ENCODE measurements at places on chromosomes 16 and 17. TPM values are rescaled to one million over a fixed set of nuclear protein-coding genes. Genes with fewer than 3 reads are reported as not detected.
A peak's percentile ranks its signal among the peaks of the same experiment; 100 is the strongest.

IRX3 gene
- total RNA-seq = not detected

GPRC5C gene
- not detected for total RNA-seq

NOL11 gene
- 67.8 TPM for total RNA-seq

KRTAP9-4 gene
- total RNA-seq = not detected

- peak overlapping the region; percentile 7 for H3K4me3 ChIP-seq
- DNase-seq = peak; percentile 72
- H3K27me3 ChIP-seq = no peaks in the 10 kb centered on the region
Observed at GRCh38 chr16:31105677-31106213, 2.4 kb upstream of the BCKDK start.

GRCh38 chr16:79191933-79192332 lies 408.6 kb downstream of the MAF start:
- peaks cover 5% of the 10 kb centered on the region for H3K27me3 ChIP-seq
- no peaks in the 10 kb centered on the region for H3K4me1 ChIP-seq
- DNase-seq = no peak
- no peak overlapping the region for H3K4me3 ChIP-seq

GRCh38 chr16:17470908-17471718 lies at the start of gene XYLT1:
XYLT1 (minus strand) TSS chr16:17470960; CDS start chr16:17470796, 164 bp downstream.
- H3K4me3 ChIP-seq = peak within 1 kb of the TSS; percentile 99
- no peaks in the 10 kb centered on the region for H3K27me3 ChIP-seq
- H3K27ac ChIP-seq = peak within 1 kb of the TSS; percentile 98

GRCh38 chr16:4660454-4661007 lies 32.8 kb upstream of the NUDT16L1 start:
- H3K36me3 ChIP-seq = no peaks in the 10 kb centered on the region
- no peaks in the 10 kb centered on the region for H3K27me3 ChIP-seq
- H3K4me1 ChIP-seq = peaks cover 36% of the 10 kb centered on the region

DNA sequence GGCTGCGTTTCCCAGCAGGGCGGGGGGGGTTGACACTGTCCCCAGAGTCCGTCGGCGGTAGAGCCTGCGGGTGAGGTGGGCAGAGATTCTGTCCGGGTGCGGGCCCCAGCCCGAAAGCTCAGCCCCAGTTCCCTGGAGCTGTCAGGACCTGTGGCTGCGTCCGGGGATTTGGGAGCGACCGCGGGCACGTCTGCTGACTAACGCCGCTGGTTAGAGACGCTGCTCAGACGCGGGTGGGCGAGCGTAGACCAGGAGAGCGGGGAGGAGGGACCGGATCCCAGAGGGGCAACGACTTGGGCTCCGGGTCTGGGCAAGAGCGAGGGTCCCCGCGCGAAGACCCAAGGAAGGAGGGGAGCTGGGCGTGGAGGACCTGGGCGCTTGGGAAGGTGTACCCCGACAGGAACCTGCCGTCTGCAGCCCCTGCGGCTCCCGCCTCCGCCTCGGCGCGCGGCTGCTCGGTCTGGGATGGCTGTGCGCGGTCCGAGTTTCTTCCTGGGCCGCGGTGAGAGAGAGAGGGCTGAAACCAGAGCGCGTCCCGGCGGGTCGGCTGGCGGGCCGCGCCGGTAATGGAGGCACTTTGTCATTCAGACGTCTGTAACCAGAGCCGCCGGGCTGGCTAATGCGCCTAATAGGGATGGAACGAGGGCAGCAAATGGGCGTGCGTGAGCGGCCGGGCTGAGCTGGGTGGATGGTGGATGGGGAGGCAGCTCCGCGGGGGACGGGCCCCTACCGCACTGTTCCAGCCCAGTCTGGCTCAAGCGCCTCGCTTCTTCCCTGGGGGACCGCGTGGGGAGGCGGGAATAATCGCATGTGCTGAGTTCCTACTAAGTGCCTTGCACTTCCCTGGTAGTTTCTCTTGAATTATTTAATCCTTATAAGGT lies 2.3 kb downstream of the NGFR start:
- no peak overlapping the region for H3K27ac ChIP-seq
- peaks cover 29% of the 10 kb centered on the region for H3K4me1 ChIP-seq
- H3K27me3 ChIP-seq = peaks cover 53% of the 10 kb centered on the region

GRCh38 chr16:53693320-53693719 lies 10.3 kb downstream of the RPGRIP1L start:
- no peak overlapping the region for H3K4me3 ChIP-seq
- no peak overlapping the region for H3K27ac ChIP-seq
- H3K4me1 ChIP-seq = no peaks in the 10 kb centered on the region

DNA sequence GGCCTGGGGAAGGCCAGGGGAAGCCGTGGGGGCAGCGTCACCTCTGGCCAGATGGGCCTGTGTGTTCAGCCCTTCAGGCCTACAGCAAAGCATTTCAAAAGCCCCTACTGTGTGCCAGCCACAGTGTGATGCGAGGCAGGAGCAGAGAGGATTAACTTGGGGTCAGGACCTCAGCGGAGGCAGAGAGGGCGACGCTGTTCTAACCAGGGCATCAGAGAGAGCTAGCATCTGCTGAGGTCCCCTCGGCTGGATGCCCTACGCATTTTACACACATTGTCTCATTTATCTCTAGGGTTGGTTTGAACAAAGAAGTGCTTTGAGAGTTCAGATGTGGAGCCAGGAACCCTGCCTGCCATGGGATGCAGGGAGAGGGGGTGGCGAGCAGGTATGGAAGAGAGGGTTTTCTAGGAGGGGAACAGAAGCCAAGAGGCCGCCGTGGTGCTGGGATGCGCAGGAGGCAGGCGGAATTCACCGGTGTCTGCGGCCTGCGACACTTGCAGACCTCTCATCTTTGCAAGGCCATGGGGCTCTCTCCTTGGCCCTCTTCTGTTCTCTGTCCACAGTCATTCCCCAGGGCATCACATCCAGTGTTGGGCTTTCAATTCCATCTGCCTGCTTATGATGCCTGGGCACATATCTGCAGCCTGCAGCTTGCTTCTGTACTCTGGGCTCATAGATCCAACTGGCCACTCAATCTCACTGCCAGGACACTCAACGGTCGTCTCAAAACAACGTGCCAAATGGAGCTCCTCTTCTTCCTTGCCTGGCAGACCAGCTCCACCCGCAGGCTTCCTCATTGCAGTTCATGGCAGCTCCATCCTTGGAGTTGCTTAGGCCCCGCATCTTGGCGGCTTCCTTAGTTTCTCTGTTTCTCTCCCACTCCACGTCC lies 8.1 kb upstream of the NKD1 start:
- H3K4me3 ChIP-seq = no peak overlapping the region
- no peak overlapping the region for H3K27ac ChIP-seq
- DNase-seq = no peak
- H3K36me3 ChIP-seq = peaks cover 2% of the 10 kb centered on the region
- H3K4me1 ChIP-seq = peaks cover 4% of the 10 kb centered on the region
- peaks cover 12% of the 10 kb centered on the region for H3K27me3 ChIP-seq

- H3K27ac ChIP-seq = no peak overlapping the region
- no peak overlapping the region for H3K4me3 ChIP-seq
- H3K4me1 ChIP-seq = peaks cover 2% of the 10 kb centered on the region
- H3K27me3 ChIP-seq = peaks cover 40% of the 10 kb centered on the region
Observed at GRCh38 chr16:57711346-57711745, 16.7 kb downstream of the DRC7 start.

DNA sequence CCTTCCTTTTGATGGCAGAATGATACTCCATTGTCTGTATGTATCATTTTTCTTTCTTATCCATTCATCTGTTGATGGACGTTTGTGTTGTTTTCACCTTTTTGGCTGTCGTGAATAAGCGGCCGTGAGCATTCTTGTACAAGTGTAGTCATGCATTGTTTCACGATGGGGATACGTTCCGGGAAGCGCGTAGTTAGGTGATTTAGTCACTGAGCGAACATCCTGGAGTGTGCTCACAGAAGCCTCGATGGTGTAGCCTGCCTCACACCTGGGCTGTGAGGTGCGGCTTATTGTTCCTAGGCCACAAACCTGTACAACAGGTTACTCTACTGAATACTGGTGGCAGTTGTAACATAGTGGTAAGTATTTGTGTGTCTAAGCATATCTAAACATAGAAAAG lies 136.5 kb downstream of the CMIP start:
- no peak overlapping the region for H3K27ac ChIP-seq
- no peak for DNase-seq
- H3K27me3 ChIP-seq = no peaks in the 10 kb centered on the region

DNA sequence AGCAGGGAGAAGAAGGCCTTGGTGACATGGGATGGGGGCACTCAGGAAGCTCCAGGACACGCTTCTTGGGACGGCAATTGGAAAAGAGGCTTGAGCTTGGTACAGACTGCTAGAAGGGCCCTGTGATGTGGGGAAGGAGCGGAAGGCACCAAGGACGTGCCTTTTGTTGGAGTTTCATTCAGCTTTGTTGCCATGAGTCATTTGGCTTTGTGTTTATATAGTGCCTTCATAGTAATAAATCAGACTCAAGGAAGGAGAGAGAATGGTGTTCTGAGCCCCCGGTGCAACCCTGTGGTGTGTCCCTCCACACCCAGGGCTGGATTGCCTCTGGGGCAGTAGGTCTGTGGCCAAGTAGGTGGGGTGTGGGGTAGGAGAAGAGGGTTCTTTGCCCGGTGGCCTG lies 7.4 kb upstream of the TBX4 start:
- H3K4me1 ChIP-seq = no peaks in the 10 kb centered on the region
- no peak for DNase-seq
- no peak overlapping the region for H3K4me3 ChIP-seq
- peaks cover 10% of the 10 kb centered on the region for H3K36me3 ChIP-seq

- no peak for DNase-seq
- no peaks in the 10 kb centered on the region for H3K27me3 ChIP-seq
- H3K4me3 ChIP-seq = no peak overlapping the region
- peaks cover 2% of the 10 kb centered on the region for H3K4me1 ChIP-seq
- H3K36me3 ChIP-seq = no peaks in the 10 kb centered on the region
Observed at GRCh38 chr17:21687136-21687953, 5.0 kb upstream of the KCNJ18 start.

DNA sequence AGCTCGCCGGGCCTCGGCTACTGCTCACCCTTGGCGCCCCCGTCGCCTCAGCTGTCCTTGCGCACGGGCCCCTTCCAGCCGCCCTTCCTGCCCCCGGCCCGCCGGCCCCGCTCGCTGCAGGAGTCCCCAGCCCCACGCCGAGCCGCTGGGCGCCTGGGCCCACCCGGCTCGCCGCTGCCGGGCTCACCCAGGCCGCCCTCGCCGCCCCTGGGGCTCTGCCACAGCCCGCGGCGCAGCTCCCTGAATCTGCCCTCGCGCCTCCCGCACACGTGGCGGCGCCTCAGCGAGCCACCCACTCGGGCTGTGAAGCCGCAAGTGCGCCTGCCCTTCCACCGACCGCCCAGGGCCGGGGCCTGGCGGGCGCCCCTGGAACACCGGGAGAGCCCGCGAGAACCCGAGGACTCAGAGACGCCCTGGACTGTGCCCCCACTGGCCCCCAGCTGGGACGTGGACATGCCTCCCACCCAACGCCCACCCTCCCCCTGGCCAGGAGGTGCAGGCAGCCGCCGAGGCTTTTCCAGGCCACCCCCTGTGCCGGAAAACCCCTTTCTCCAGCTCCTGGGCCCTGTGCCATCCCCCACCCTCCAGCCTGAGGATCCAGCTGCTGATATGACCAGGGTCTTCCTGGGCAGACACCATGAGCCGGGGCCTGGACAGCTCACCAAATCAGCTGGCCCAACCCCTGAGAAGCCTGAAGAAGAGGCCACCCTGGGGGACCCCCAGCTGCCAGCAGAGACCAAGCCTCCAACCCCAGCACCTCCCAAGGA lies 12.8 kb downstream of the MYO15A start:
- no peaks in the 10 kb centered on the region for H3K27me3 ChIP-seq
- H3K4me1 ChIP-seq = no peaks in the 10 kb centered on the region
- H3K36me3 ChIP-seq = no peaks in the 10 kb centered on the region

DNA sequence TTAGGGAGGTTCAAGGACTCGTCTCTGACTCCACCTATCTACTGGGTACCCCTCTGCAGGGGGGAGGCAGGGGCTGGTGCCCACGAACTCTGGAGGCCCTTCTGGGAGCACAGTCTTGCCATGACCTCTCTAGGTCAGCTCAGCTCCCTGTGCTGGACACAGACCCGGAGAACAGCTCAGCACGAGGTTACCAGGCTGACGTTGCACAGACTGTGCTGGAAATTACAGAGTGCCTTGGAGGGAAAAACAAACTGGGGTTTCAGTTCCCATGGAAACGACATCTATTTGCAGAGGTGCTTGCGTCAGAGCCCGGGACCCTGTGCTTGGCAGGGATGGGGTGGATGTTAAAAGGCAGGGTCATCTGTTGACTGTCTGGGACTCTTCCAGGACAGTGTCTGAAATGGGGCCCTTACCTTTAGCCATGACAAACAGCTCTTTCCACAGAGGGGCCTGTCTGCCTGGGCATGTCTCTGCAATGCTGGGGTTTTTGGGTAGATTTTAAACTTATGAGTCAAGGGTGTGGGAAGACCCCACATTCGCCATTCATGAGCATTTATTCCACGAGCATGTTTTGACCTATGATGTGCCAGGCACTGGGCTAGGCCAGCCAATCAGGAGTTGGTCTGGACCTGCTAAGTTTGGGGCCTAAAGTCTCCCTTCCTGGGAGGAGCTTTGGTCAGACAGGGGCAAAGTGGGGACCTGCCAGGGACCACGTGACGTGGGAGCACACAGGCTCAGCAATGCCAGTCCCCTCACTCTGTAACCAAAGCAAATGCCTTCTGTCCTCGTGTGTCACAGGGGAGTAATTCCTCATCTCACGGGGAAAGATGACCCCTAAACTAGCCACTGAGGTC lies 22.5 kb downstream of the CCR7 start:
- H3K4me1 ChIP-seq = peaks cover 63% of the 10 kb centered on the region
- peak overlapping the region; percentile 90 for H3K4me3 ChIP-seq
- H3K27ac ChIP-seq = peak overlapping the region; percentile 99
- no peaks in the 10 kb centered on the region for H3K36me3 ChIP-seq
- H3K27me3 ChIP-seq = no peaks in the 10 kb centered on the region
- no peak for DNase-seq
